ENCODE measurements at places on chromosomes 4 and X. TPM values are rescaled to one million over a fixed set of nuclear protein-coding genes. Genes with fewer than 3 reads are reported as not detected.
A peak's percentile ranks its signal among the peaks of the same experiment; 100 is the strongest.

GRCh38 chr4:174654634-174655033 lies 132.3 kb upstream of the HPGD start:
- no peak for DNase-seq

DNA sequence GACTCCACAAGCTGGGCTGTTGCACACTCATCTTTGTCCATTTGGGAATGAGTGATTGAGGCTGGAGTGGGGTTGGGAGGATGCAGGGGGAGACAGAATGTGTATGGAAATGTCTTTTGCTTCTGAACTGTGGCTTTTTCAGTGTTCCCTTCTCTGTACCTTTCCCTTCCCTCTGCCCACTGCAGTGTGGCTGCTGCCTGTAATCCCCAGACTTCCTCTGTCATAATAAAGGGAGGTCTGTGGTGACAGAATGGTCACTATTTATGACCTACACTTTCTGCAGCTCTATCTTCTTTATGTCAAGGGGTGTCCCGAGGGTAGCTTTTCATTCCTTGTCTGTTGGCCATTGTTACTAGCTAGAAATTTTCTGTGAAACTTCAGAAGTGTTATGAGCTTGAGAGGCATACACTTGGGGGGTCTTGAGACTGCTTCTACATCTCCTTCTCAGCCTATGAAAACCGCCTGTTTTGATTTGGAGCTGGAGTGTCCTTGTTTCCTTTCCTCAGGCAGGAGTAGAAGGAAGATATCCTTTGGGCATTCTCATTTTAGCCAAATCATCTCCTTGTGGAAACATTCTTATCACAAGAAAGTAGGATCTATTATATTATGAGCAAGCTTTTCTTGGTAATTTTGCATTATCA lies 63.0 kb downstream of the ANK2 start:
- DNase-seq = no peak

DNA sequence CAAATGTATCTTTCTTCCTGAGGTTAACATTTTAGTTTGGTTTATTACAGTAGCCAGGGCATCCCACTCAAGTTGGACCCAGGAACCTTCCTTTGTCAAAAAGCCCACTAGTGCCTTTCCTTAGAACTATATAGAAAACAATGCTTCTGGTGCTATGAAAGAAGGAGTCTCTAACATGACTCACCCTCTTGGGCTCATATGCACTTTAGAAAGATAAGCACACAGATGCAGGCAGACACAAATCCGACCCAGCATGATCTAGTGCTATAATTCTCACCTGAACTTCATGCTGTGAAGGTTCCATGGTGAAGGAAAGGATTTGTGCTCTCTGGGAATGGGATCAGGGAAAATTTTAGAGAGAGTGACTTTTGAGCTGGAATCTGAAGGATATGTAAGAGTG lies 289.4 kb downstream of the ANKRD50 start:
- peak; percentile 64 for DNase-seq

DNA sequence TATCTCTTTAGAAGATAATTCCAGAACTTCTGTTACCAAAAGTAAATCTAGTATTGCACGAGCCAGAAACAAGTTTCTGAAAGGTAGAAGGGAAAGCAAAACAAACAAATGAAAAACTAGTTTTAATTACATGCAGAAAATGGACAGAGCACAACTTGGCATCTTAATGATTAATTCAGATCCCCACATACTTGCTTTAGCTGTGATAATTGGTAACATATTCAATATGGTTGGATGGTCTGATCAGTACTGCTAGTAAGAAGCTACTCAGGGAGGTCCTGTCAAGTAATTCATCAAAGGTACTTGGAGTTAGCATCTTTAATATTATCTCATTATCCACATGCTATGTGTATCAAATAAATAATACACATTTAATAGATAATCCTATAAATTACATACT lies 204.3 kb downstream of the TRAM1L1 start:
- DNase-seq = no peak

GRCh38 chr4:139550724-139551429 lies 5.1 kb downstream of the SETD7 start:
- DNase-seq = no peak

DNA sequence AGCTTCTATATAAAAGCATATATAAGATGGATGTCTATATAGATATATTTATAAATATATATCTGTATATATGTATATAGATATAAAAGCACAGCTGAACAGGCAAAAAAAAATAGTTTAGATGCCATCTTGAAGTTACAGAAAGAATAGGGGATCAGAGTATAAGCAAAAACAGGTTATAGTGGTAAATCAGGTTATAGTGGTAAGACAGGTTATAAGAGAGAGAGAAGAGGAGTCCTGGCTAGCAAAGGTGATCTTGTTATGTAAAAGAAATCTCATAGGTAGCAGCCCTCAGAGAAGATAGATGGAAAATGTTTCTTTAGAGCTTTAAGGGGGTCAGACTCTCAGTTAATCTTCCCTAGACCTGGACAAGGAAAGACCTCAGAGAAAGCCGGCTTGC lies 1263.1 kb downstream of the PCDH7 start:
- no peak for DNase-seq

GRCh38 chr4:8696369-8697127 lies 104.0 kb downstream of the CPZ start:
- no peak for DNase-seq

- DNase-seq = no peak
These were observed 14.2 kb downstream of the FTHL17 start for GRCh38 chrX:31057691-31058090.

The AR gene
- total RNA-seq = 2.9 TPM

The MAGEC2 gene
- total RNA-seq = not detected

The TMPRSS11A gene
- not detected for total RNA-seq

The CDKL5 gene
- total RNA-seq = 6.0 TPM

The CT45A5 gene
- total RNA-seq = not detected

All from dermis blood vessel endothelial cell (primary cell).